ENCODE measurements at places on chromosomes 1 and 21.

- DNase-seq, result no peak
Observed at GRCh38 chr1:219906924-219907771, 21.2 kb downstream of the SLC30A10 start.

DNA sequence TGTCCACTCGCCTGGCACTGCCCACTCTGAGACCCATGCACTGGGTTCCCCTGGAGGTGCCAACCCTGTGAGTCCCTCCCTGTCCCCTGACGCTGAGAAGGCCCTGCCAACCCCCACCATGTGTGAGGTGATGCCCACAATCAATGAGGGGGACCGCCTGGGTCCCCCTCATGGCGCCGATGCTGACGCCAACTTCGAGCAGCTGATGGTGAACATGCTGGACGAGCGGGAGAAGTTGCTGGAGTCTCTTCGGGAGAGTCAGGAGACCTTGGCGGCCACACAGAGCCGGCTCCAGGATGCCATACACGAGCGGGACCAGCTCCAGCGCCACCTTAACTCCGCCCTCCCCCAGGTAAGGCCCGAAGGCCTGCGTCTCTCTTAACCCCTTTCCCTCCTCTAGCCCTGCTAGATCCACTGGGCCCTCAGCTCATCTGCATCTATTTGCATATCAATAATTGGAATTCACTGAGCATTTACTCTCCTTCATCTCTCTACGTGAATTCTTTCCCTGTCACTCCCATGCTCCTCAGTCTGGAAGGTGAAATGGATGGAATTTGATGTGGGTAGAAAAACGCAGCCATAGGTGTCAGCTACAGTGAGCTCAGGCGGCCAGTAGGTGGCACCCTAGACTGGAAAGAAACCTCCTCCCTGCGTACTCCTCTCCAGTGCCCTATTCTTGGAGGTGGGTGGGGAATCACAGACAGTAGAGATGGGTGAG lies 12.8 kb downstream of the PPFIA4 start:
- peak; percentile 49 for DNase-seq

GRCh38 chr21:40613546-40614030 lies 233.4 kb downstream of the DSCAM start:
- DNase-seq, result no peak

GRCh38 chr1:192546596-192547190 lies 28.9 kb upstream of the RGS1 start:
- DNase-seq, result no peak

- DNase-seq, result no peak
Observed at GRCh38 chr1:208240662-208241355, 3.4 kb downstream of the PLXNA2 start.

- peak; percentile 31 for DNase-seq
Observed at GRCh38 chr1:40078512-40079333, 18.3 kb downstream of the PPT1 start.

DNA sequence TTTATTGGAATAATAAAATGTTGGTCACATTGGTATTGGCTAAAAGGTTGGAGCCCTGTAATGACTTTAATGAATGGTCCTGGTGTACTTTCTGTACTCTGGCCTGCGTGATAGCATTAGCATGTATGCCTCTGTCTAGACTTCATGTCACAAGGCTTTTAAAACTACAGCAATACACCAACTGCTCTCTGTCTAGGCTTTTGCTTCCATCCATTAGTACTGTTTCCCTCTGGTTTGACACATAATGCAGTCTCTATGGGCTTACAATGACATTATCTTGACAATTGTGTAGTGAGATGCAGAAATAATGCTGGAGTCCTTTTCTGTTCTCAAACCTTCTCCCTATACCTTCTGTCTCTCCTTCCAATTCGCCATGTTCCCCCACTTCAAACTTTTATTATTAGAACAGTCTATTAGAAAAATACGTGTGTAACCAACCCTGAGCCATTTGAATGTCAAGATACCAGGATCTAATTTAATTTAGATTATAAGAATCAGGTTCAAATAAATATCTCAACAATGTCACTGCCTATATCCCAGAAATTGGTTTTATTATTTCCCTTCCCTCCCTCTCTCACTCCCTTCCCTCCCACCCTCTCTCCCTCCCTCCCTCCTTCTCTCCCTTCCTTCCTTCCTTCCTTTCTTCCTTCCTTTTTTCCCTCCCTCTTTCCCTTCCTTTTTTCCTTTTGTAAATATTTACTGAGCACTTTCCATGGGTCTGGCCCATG lies 8.8 kb downstream of the C8A start:
- no peak for DNase-seq

DNA sequence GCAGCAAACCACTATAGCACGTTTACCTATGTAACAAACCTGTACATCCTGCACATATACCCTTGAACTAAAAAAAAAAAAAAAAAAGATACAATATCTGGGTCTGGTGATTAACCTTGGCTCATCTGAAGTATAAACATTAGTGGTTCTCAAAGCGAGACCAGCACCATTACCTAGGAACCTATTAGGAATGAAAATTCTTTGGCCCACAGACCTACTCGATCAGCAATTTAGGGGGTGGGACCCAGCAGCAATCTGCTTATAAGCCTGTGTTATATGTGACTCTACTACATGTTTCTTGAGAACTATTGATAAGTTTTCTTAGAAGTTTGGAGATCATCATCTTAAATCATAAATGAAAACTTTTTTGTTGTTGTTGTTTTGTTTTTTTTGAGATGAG lies 9.7 kb upstream of the SPATA1 start:
- no peak for DNase-seq

DNA sequence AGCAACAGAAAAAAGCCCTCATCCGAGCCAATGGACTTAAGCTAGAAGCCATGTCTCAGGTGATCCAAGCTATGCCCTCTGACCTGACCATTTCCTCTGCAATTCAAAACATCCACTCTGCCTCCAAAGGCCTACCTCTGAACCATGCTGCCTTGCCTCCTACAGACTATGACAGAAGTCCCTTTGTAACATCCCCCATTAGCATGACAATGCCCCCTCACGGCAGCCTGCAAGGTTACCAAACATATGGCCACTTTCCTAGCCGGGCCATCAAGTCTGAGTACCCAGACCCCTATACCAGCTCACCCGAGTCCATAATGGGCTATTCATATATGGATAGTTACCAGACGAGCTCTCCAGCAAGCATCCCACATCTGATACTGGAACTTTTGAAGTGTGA lies 20.7 kb downstream of the NR5A2 start:
- DNase-seq, result no peak

GRCh38 chr1:169958987-169959386 lies 65.3 kb upstream of the SCYL3 start:
- no peak for DNase-seq

- DNase-seq, result no peak
Observed at GRCh38 chr1:36157973-36158826, 2.2 kb downstream of the MAP7D1 start.

DNA sequence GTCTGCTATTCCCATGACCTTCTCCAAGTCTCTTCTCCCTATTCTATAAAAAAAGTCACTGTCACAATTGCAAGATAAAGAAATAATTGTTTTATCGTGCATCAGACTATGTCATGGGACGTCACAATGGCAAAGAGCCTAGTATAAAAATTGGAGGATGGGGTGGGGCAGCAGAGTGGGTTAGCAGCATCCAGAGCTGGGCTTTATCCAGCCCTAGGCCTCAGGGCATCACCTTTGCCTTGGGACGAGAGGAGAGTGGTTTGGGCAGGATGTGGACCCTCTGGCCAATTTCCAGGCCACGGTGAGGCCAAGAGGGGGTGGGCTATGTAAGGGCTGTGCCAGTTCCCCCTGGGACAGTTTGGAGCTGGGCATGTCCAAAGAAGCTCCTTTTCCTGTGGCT lies 25.7 kb downstream of the WNT4 start:
- no peak for DNase-seq

GRCh38 chr1:17118706-17119075 lies 560 bp downstream of the PADI2 start:
- no peak for DNase-seq

DNA sequence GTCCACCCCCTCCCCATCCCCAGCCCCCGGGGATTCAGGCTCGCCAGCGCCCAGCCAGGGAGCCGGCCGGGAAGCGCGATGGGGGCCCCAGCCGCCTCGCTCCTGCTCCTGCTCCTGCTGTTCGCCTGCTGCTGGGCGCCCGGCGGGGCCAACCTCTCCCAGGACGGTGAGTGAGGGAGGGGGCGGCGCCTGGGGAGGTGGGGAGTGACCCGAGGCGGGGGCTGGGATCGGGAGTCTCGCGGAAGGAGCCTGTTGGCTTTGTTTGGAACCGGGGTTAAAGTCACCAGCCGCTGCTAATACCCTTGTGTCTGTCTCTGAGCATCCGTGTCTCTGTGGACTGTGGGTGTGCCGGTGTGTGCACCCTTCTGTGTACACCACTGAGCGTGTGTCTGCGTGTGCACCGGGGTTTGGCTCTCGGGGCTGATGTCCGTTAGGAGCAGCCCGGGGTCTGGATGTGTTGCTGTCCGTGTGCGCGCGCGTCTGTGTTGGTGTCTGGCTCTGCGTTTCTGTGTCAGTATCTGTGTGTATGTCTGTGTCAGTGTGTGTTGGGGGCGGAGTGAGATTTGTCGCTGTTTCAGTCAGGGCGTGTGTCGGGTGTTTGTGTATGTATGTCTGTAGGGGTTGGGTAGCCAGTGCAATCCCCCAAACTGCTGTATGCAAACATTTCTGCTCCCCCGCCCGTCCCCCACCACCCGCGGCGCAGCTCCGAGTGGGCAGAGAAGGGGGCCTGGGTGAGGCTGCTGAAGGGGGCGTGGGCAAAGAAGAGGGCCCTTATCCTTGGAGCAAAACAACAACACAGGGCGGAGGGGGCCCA lies 480 bp downstream of the CADM3 start:
- DNase-seq, result no peak

DNA sequence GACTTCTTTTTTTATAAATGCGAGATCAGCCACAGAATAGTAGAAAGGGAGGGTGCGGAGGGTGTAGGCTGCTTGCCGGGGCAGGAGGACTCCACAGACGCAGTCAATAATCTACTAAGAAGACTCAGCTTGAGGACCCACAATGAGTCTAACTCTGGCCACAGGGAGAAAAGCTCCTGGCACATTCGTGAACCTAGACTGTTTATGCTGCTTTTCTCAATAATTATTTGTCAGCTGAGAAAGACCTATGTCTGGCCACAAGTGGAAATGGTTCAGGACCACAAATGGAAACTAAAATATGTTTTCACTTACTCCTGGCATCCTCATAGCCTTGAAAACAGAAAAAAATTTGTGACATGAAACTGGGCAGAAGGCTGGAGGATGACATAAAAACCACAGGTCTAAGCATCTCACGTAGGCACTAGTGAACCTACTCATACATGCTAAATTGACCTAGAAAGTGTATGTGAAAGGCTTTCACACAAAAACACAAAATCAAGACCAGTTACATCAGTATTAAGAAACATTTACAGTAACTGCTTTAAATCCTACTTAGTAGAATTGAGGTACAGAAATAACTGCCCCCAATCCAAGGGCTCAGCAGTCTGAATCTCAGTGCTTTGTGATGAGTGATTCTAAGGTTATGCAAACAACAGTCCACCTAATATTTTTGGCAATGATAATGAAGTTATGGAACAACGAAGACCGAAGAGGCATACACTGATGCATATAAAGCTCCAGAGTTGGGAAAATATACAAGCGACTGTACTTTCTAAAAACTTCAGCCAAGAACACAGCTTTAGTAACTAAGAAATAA lies 159.5 kb downstream of the SLC45A1 start:
- DNase-seq, result no peak

DNA sequence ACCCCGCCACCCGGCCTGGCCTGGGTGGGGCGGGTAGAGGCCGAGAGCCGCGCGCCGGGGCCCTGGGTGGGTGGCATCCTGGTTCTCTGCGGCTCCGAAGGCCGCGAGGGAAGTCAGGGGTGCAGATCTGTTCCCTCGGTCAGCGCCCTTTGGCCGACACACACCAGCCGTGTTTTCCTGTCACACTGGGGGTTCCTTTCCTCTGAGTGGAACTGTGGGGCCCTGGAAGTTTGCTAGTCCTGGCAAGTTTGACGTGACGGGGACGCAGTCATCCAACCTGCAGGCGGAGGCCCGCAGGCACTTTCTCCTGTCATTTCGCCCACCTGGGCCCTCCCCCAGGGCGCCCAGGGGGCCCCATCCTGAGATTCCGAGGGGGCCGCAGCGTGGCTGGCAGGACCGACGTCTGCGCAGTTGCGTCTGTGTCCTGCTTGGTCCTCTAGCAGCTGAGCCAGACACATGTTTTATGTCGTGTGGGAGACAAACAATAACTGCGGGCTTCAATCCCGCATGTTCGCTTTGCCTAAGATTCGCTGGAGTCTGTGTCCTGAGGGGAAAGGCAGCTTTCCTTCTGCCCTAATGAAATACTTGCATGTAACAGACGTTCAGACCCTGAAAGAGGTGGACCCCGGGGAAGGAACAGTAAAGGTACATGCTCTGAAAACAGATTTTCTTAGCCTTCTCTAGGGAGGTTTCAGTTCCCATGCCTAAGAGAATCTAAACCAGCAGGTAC lies 1.5 kb downstream of the FAM163A start:
- no peak for DNase-seq

GRCh38 chr1:187185389-187185788 lies 356.6 kb downstream of the PLA2G4A start:
- DNase-seq, result no peak

DNA sequence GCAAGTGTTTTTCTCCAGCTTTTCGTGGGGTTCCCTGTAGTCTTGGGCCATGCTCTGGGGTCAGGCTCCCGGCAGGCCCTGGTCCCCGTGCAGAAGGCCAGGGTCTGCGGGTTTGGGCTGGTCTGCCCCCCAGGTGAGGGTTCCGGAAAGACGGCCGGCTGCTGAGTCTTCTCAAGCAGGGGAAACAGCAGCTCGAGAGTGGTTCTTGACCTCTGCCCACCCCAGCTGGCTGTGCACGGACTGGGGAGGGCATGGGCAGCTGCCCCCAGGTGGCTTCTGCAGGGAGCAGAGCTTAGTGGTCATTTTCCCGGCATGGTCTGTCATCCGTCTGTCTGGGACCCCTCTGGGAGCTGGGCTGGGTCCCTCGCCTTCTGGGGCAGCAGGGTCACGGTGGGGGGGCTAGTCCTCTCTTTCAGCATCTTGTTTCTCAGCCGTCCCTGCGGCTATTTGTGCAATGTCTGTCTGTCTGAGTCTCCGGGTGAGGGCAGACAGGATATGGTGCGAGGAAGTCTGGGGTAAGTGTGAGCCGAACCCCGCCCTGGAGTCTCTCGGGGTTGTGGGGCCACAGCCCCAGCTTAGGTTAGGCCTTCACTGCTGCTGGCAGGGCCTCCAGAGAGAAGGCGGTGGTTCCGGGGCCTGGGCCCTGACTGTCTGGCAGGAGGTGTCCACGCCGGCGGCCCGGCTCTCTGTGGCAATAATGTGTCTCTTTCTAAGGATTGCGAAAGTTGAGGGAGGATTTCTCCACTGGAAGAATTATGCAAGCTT lies 6.1 kb downstream of the SKI start:
- DNase-seq, result peak; percentile 46

- DNase-seq, result no peak
Observed at GRCh38 chr1:101438359-101438758, 201.5 kb downstream of the S1PR1 start.
